ENCODE measurements at places on chromosomes 4 and X.
A peak's percentile ranks its signal among the peaks of the same experiment; 100 is the strongest.

DNA sequence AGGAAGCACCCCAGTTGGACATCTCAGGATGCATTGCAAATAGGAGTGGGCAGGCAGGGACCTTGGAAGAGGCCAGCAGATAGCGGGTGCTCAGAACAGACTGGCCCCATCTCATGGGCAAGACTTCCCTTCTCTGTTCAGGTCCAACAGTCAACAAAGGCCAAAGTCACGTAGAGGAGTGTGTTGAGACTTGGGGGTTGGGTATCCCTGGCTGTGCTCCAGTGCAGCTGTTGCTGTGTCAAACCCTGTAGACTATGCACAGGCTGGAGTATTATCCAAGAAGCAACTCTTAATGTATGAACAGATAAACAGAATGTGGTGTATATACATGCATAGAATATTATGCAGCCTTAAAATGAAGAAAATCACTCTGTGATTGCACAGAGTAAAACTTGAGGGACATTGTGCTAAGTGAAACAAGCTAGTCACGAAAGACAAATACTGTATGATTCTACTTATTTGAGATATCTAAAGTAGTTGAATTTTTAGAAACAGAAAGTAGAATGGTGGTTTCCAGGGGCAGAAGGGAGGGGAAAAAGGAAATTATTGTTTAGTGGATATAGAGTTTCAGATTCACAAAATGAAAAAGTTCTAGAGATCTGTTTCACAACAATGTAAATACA, 192.1 kb upstream of the LCORL start:
- DNase-seq, result no peak

DNA sequence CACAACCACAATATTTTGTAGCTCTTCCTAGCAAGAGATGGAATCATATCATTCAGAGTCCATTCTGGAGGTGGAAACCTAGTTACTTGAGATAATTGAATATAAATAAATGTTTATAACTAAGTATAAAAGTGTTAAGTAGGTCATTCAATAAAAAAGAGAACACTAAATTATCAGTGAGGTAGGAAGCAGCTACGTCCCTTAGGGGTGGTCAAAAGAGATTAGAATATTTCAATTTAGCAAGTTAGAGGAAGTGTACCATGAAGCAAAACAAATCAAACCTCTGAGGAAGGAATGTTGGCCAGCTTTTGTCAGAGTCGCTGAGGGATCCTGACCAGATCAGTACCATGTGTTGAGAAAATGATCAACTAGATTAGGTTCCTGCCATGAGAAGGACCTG, 38.0 kb downstream of the GK2 start:
- no peak for DNase-seq

DNA sequence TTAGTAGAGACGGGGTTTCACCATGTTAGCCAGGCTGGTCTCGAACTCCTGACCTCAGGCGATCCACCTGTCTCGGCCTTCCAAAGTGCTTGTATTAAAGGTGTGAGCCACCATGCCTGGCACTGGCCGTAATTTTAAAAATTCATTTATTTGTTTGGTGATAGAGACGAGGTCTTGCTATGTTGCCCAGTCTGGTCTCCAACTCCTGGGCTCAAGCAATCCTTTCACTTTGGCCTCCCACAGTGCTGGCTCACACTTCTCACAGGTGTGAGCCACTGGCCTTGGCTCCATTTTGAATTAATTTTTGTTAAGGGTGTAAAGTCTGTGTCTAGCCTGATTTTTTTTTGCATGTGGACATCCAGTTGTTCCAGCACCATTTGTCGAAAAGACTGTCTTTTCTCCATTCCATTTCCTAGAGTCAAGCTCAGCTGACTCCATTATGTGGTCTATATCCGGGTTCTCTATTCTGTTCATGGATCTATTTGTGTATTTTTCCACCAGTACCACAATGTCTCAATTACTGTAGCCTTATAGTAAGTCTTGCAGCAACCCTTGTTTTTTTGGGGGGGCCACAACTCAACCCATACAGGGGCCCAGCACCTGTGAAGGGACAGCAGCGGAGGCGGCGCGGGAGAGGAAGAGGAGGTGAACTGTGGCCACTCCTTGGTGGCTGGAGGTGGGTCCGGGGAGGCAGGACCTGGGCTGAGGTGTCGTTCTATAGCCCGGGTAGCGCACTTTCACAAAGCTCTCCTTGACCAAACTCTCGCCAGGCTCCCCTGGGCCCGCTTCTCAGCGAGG, 1.5 kb upstream of the NSD2 start:
- no peak for DNase-seq

DNA sequence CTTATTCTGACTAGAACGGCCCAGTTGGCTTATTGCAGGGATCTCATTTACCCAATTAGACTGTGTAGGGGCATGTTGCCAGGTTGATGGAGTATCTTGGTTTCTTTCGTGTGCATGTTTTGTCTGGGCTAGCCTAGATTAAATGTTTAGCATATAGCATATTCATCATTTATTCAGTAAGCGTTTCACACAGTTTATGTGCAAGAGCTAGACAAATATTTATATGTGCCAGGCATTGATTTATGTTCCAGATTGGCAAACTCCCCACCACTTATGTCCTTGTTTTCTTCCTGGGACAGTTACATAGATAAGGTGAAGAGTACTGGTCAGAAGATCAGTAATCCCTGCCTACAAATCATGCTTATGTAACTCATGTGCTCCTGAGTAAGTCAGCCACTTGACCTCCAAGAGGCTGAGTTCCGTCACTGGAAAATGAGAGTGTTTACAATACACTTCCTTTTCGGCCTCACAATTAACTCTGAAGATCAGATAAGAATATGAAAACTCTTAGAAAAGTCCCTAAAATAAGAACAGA, 57.2 kb downstream of the RUFY3 start:
- no peak for DNase-seq

- DNase-seq, result peak; percentile 4
Observed at GRCh38 chr4:165828928-165829327, 44.1 kb upstream of the TLL1 start.

All from NCI-H1105 treated with DMSO at 0.1 percent for 48 hours (cell line).